ENCODE measurements at places on chromosomes 7 and 10. TPM values are rescaled to one million over a fixed set of nuclear protein-coding genes. Genes with fewer than 3 reads are reported as not detected.

- peak; percentile 44 for DNase-seq
Observed at GRCh38 chr7:106568680-106569499, 92.1 kb downstream of the CCDC71L start.

- DNase-seq = no peak
Observed at GRCh38 chr10:110361800-110362456, 57.2 kb upstream of the SMNDC1 start.

Gene SDK1
- total RNA-seq = 0.81 TPM

- no peak for DNase-seq
Observed at GRCh38 chr7:98531717-98532116, 85.4 kb upstream of the NPTX2 start.

DNA sequence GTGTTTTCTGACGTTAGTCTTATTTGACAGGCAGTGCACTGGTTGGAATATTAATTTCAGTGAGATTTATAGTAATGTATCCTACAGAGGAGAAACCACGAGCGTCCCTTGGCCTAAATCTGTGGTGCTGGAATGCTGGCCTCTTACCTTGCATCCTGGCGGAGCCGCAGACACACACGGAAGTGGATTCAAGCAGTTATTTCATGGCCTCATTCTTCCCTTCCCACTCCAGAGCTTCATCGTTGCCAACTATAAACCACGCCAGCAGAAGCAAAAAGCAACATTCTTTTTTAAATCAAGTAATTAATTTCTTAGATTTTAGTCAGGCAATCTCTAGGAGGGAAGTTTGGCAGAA is 13.1 kb downstream of the WIPI2 start:
- DNase-seq = no peak

DNA sequence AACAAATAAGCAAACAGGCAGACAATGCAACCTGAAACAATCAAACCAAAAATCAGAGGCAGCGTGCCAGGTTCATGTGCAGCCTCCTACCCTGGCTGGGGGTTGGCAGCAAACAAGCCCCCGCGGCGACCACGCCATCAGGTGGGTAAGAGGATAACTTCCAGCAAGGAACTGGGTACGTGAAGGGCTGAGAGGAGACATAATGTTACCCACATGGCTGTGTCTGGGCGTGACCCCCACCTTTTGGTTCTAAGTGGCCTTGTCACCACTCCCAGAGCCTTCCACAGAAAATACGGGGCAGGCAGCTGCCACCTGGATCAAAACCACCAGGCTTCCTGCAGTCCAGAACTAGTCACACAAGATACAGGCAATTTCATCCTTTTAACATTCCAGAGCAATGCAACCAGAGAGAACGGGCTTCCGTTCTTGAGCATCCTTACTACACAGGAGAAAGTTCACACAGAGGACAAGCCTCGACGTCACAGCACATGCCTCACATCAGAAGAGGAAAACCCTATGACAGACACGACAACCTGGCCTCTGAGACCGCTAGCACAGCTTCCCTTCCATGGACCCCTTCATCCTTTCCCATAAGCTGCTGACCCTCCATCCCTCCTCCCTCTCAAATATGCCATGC is 171.0 kb downstream of the GRID1 start:
- DNase-seq = no peak

DNA sequence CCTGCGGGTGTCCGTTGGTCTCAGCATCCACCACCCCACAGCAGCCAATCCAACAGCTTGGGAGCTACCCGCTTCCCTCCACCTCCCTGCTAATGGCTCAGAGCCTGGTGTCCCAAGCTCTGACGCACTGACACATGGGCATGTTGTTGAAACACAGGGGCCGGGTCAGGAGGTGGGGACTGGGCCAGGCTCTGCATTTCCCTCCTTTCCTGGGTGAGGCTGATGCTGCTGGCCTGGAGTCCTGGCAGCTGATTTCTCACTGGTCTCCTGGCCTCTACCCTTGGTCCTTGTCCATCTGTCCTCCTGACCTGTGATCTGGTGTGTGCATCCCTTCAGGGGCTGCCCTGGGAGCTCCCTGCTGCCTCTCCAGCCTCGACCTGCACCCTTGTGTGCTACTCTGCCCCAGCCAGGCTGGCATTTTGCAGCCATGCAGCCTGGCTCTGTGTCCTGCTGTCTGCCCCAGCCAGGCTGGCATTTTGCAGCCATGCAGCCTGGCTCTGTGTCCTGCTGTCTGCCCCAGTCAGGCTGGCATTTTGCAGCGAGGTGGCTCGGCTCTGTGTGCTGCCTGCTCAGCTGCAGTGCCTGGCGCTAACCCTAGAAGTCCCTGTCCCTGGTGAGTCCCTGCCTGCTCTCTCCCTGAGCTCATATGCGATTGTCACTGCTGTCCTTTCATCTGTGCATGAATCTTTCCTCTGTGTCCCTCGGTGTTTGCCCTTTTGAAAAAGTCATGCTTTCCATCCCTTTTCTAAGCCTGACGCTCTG is 14.0 kb downstream of the AMZ1 start:
- DNase-seq = no peak

GRCh38 chr10:7773845-7774801 is 13.7 kb downstream of the KIN start:
- DNase-seq = peak; percentile 31

Gene OR2A12
- not detected for total RNA-seq

DNA sequence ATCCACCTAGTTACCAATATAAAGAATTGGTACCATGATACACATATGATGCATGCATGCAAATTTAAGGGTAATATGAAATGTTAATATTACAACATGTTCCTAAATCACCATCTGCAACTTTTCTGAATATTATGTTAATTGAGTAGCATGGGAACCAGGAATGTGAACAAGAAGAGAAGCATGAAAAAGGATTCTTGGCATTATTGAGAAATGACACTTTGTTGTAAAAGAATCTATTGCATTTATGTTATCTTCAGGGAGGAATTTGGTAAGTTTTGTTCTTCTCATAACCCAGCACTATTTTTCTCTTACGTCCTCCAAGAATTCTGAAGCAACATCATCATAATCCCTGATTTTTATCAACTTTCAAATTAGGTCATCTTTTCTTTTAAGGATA is 159.9 kb upstream of the SLC25A13 start:
- DNase-seq = no peak

GRCh38 chr10:73601486-73601921 is 10.4 kb upstream of the USP54 start:
- no peak for DNase-seq

GRCh38 chr7:96452146-96452545 is 130.2 kb upstream of the SLC25A13 start:
- no peak for DNase-seq

Gene PGAM1
- 117 TPM for total RNA-seq

DNA sequence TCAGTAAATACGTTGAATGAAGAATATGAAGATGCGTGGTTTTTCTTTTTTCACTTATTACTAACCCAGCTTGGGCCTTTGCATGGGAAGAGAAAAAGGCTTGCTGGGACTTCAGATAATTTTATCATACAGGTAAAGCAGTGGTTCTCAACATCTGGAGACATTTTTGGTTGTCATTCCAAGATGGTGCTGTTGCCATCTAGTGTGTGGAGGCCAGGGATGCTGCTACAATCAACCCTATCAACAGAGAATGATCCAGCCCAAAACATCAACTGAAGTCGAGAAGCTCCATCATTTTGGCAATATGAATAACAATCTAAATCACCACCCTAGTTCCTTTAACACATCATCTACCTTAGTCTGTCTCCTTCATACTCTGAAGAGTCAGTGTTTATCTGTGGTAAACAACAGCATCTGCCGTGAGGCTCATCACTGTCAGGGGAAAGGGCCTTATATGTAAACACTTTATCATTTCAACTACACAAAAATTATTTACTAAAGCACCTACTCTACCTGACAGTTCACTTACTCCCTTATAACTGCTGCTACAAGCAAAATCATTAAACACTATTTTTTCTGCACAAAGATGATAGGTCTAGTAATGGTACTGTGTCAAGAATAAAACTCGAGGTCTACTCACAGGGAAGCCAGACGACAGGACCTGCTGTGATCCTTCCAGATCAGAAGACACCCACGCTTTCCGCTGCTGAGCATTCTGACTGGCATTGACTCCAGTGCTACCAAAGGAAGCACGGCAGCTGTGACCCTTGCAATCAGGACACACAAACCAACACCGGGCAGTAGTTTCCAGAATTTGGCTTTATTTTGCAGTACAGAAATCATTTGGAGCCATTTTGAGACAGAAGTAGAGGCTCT is 48.6 kb downstream of the GDI2 start:
- no peak for DNase-seq

DNA sequence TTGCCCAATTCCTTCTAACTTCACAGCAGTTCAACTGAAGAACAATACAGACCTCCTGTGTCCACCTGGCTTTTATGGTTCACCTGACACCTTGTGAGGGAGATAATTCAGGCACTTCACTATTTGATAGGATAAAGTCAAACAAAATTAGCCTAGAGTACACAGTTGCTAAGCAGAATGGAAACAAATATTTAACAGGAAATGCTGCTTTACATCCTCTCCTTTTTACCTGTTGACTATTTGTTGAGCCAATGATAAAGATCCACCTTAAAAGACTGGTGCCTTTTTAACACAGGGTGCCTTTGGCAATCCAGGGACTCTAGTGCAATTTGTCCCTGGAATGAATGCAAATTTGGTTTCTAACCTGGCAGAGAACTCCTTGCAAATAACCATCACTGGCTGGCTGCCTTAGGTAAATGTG is 39.8 kb downstream of the ITPRID1 start:
- DNase-seq = no peak

Gene AKR1C1
- 6.7 TPM for total RNA-seq

- no peak for DNase-seq
Observed at GRCh38 chr7:108142675-108143259, 12.6 kb upstream of the LAMB4 start.

- DNase-seq = no peak
Observed at GRCh38 chr7:129776362-129776722, 164.8 kb downstream of the NRF1 start.

Gene PDE6C
- total RNA-seq = not detected

Gene NKX2-3
- total RNA-seq = 15.1 TPM

- DNase-seq = no peak
Observed at GRCh38 chr10:5041471-5042023, 37.9 kb upstream of the AKR1C2 start.

DNA sequence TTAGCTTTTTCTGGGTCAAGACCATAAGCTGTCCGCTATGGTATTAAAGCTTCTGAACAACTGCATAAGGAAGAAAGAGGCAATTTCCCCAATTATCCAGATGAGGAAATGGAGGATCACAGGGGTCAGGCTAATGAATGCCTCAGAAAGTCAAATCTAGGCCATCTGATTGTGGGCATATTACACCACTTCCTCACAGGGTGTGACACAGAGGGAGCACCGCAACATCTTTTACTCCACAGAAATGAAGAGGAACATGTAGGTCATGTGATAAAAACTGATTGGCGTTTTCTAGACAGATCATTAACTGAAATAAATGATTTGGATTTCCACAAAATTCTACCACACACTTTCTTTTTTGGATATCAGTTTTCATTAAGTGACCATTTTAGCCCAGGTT is 384.4 kb downstream of the PARD3 start:
- DNase-seq = no peak

- no peak for DNase-seq
Observed at GRCh38 chr10:14659626-14660196, 115.0 kb downstream of the FAM107B start.

Gene CLDN12
- 11.0 TPM for total RNA-seq

- no peak for DNase-seq
Observed at GRCh38 chr7:24781106-24781505, 23.8 kb upstream of the GSDME start.

All from hematopoietic multipotent progenitor cell (in vitro differentiated cells).